ENCODE measurements at places on chromosomes 12 and 14. TPM values are rescaled to one million over a fixed set of nuclear protein-coding genes. Genes with fewer than 3 reads are reported as not detected.

The ANO2 gene
- total RNA-seq = 35.1 TPM

The CLEC4C gene
- 1.0 TPM for total RNA-seq

The GALNT16 gene
- 10.4 TPM for total RNA-seq

The KCNC2 gene
- total RNA-seq = not detected

The BIN2 gene
- total RNA-seq = 71.5 TPM

The KCNH5 gene
- not detected for total RNA-seq

GRCh38 chr14:51079489-51079888 lies 15.4 kb downstream of the TRIM9 start:
- DNase-seq = no peak
- peaks cover 10% of the 10 kb centered on the region for H3K4me1 ChIP-seq
- no peaks in the 10 kb centered on the region for H3K27me3 ChIP-seq
- no peaks in the 10 kb centered on the region for H3K36me3 ChIP-seq
- H3K27ac ChIP-seq = no peak overlapping the region
- no peak overlapping the region for H3K4me3 ChIP-seq

- H3K27ac ChIP-seq = no peak overlapping the region
- no peaks in the 10 kb centered on the region for H3K27me3 ChIP-seq
Observed at GRCh38 chr12:87809916-87810315, 219.3 kb downstream of the C12orf50 start.

DNA sequence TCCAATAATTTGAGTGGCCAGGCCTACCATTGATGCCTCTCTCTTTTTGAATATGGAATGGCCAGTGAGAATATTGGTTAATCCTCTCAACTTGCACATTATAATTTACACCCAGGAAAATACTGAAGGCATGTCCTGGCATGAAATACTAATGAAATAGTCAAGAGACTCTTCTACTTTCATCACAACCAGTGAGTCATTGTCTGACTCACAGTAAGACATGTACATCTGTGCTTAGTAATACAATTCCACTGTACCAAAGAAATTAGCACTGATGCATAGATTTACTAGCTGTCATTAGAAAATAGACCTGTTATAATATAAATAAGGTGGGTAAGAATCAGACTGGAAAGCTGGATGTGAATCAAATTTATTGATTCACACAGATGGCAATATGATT lies 31.6 kb downstream of the KCNC2 start:
- H3K4me3 ChIP-seq = no peak overlapping the region
- no peaks in the 10 kb centered on the region for H3K4me1 ChIP-seq
- H3K27me3 ChIP-seq = no peaks in the 10 kb centered on the region

GRCh38 chr12:110745542-110746284 lies 3.0 kb upstream of the PPP1CC start:
- H3K27me3 ChIP-seq = no peaks in the 10 kb centered on the region
- peaks cover 26% of the 10 kb centered on the region for H3K4me1 ChIP-seq
- H3K4me3 ChIP-seq = no peak overlapping the region
- DNase-seq = no peak
- H3K36me3 ChIP-seq = no peaks in the 10 kb centered on the region
- no peak overlapping the region for H3K27ac ChIP-seq
